Activated CD4-positive, alpha-beta T cell treated with anti-CD3 and anti-CD28 coated beads, Interleukin-2, amount 50 U/mL, for 1 hour (primary cell): ENCODE measurements at places on chromosomes 6 and 20.

DNA sequence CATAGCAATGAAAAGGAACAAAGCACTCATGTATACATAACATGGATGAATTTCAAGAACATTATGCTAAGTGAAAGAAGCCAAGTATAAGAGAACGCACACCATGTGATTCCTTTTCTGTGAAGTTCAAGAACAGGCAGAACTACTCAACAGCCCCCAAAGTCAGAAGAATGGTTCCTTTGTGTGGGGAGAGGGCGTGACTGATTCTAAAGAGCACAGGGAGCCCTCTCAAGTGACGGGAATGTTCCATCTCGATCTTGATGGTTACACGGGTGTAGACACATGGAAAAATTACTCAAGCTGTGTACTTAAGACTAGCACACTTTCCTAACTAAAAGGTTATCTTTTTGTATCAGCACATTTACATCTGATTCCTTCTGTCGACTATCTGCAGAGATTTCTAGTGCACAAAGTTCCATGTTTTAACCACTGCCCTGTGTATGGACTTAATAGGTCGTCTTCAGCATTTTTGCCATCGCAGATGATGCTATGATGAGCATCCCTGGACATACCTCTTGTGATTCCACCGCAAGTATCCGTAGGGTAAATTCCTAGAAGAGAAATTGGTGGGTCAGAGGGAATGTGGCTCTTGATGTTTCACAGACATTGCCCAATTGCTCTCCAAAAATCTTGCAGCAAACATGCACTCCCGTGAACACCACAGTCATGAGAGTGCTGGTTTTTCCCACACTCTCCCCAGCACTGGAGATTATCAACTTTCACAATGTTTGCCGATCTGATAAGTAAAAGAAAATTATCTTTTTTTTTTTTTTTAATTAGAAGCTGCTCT is 279.3 kb downstream of the BMP7 start:
- no peak for DNase-seq

- DNase-seq, result no peak
These were observed 24.5 kb upstream of the PTCHD4 start for GRCh38 chr6:48135323-48136084.

GRCh38 chr6:35674594-35674993 is 14.1 kb downstream of the FKBP5 start:
- DNase-seq, result no peak

DNA sequence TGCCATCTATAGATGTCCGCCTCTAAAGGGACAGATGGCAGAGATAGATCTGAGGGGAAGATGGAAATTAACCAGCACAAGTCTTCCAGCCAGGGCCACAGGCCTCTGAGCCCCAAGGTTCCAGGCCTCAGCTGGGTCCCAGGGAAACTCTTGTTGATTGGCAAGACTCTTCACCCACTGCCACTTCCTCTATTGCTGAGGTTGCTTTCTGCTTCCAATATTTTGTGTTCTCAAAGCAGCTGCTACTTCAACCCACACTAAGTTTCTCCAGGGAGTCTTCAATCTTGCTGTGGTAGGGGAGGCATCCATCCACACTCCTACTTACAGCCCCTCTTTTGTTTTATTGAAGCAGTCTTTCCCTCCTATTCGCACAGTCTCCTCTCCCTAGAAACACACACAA is 36.4 kb upstream of the SASH1 start:
- no peak for DNase-seq

DNA sequence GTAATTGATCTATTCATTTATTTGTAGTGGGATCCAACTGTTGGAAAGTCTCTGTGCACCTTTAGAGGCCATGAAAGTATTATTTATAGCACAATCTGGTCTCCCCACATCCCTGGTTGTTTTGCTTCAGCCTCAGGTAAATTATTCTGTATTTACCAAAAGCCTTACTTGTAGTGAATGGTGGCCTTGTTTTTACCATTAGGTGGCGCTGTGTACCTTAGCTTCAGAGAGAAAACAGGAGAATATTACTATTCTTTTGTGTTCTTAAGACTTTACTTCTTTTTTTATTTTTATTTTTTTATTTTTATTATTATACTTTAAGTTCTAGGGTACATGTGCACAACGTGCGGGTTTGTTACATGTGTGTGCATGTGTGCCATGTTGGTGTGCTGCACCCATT is 23.7 kb downstream of the PEX7 start:
- DNase-seq, result peak; percentile 10

- no peak for DNase-seq
These were observed 38.7 kb downstream of the MOXD1 start for GRCh38 chr6:132362442-132363185.

- no peak for DNase-seq
These were observed 1188.0 kb downstream of the GRIK2 start for GRCh38 chr6:102581378-102582124.

DNA sequence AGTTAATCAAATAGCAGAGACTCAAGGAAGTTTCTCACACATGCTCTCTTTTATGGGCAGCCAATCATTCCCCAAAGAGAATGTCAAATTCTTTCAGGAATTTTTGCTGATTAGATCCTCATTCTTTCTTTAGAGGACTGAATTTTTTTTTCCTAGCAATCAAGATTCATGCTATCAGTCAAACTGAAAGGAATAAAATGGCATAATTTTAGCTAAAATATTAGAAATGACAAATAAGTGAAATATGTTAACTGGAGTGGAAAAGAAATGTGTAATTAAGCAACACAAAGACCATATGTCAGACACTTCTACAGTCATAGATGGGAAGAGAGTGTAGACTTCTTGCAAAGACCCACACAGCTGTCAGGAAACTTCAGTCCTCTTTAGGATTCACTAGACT is 242.3 kb upstream of the RNF217 start:
- DNase-seq, result no peak

- DNase-seq, result no peak
These were observed 194.9 kb downstream of the SCP2D1 start for GRCh38 chr20:19008497-19008896.

- DNase-seq, result no peak
These were observed 36.4 kb upstream of the FAM83B start for GRCh38 chr6:54810147-54810546.

- DNase-seq, result no peak
These were observed 14.7 kb upstream of the PTGIS start for GRCh38 chr20:49582413-49583334.

DNA sequence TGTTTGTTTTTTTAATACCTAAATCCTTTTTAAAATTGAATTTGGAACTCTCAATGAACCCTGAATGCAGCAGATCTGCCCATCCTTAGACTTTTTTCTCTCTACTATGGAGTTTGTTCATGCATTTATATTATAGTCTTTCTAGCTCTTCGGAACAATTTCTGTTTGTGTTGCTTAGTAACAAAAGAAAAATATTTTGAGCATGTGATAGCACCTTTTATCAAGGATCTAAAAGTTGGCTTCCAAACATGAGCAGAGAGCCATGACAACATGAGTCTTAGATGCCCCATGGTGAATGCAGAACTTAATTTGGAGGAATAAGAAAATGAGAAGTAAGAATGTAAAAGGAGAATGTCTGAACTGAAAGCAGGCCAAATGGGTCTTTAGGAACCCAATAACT is 133.7 kb downstream of the EDN1 start:
- no peak for DNase-seq

DNA sequence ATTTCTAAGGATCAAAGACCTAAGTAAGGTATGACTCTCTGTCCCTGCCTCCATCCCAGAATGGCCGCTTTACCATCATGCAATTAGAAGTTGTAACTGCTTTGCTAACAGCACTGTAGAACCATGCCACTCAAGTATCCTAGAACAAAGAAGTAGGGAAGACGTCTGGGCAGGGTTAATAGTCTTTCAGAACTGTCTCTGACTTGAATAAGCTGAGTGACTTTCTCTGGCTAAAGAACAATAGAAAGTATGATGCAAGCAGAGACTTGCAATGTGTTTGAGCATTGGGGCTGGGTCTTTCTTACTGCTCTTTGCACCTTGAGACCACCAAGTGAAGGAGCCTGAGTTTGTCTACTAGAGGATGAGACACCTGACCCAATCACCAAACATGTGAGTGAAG is 279.6 kb upstream of the JAG1 start:
- no peak for DNase-seq

GRCh38 chr6:30781395-30781742 is 37.0 kb upstream of the IER3 start:
- DNase-seq, result no peak
